ENCODE measurements at places on chromosomes 4 and X.
A peak's percentile ranks its signal among the peaks of the same experiment; 100 is the strongest.

GRCh38 chr4:184648313-184649025 lies 778 bp downstream of the CASP3 start:
- DNase-seq, result no peak

DNA sequence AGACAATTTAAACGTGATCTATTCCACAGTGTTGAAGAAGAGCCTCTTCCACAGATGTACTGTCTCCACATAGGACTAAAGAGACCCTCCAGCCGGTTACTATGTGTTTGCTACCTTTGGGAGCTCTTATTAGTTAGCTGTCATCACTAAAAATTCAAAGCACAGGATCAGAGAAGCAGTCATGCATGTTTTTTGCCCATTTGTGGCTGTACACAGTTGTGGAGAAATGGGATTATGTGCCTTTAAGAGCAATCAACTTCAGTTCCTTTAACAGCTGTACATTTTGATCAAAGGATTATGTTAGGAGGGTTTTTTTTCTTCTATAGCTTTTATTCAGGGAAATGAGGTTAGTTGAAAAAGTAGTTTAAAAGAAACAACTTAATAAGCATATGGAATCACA lies 149.0 kb upstream of the SPOCK3 start:
- DNase-seq, result no peak

- peak; percentile 48 for DNase-seq
Observed at GRCh38 chr4:98688411-98689290, 30.2 kb upstream of the TSPAN5 start.

DNA sequence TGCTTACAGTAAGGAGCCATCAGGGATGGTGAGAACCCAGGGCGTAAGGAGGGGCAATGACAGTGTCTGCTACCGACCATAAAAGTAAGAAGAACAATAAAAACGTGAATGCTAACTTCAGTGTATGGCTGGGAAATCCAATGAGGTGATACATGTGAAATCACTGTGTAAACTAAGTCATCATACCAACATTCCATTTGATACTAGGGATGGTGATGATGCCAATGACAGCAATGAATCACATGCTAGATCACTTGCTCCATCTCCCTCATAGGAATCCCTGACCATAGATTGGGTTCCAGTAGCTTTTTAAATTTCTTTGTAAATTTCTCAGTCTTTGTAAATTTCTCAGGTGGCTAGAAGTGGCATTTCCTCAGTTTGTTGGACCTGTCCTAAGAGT lies 146.3 kb downstream of the SMIM20 start:
- DNase-seq, result no peak

DNA sequence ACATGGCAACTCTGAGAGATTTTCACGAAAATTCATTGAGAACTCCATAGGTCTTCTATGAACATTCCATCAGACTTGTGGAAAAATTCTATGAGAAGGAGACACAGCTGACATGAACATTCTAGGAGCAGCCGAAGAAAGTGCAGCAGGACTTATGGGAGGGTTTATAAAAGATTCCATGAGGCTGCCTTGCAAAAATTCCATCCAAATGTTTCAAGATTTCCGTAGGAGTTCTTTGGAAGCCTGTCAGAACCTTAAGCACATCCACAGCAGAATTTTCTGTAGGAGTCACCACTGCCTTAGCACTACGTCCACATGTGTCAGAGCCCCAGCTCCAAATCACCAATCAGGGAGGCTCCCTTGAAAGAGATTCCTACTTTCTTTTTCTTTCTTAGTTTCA lies 67.0 kb upstream of the MSX1 start:
- no peak for DNase-seq

DNA sequence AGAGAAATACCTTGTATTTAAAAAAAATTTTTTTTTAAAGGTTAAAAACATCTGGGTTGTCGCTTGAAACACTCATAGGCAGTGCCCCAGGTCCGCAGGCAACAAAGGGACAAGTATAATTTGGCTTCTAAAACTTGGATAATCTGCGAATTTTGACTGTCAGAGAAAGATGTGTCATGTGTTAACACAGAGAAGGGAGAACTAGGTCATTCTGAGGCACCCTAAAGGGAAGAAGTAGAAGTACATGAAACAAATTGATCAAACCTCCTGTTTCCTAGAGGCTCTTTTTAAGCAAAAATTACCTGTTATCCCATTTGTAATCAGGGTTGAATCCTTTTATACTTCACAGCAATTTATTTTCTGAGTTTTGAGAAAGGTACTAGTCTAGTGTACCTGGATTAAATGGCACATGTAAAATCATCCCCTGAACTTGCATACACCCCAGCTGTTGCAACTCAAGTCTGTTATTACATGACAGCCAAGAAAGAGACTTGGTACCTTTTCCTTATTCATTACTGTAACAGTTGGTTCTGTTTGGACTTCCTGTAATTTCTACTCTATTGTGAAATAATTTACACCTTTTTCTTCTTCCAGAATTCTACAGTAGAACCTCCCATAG lies 1.7 kb downstream of the SRD5A3 start:
- no peak for DNase-seq

DNA sequence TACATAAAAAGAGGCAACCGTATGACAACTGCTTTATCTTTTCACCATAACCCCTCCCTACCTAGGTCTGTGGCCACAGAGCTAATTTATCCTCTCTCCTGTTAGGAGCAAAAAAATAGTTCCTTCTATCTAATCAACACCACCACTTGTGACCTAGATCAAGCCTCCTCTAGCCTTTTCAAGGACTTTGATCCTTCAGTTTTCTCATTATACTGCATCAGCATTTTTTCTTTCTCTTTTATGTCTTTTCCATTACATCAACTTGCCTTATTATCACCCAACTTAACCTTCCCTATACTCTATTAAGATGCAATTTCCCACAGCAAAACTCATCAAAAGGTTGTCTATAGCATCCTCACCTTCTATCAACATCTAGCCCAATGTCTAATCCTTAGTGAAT lies 211.0 kb downstream of the ANKRD50 start:
- DNase-seq, result no peak

DNA sequence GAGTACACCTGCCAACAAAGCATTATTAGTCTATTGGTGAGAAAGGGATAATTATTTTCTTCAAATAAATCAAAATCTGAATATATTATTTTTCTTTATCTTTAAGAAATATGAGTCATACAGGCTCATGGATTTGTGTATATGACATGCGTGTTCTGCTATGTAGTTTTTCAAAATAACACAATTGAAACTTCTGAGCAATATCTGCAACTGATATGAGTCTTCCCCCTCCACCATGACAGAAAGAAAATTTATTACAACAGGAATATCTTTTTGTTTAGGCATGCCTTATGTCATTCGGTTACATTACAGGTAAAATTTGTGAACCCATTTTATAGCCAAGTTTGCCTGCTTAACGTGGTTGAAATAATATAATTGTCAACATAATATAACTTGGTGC lies 32.0 kb downstream of the TMPRSS11A start:
- DNase-seq, result no peak

GRCh38 chrX:47196098-47196497 lies 2.5 kb downstream of the UBA1 start:
- DNase-seq, result no peak

DNA sequence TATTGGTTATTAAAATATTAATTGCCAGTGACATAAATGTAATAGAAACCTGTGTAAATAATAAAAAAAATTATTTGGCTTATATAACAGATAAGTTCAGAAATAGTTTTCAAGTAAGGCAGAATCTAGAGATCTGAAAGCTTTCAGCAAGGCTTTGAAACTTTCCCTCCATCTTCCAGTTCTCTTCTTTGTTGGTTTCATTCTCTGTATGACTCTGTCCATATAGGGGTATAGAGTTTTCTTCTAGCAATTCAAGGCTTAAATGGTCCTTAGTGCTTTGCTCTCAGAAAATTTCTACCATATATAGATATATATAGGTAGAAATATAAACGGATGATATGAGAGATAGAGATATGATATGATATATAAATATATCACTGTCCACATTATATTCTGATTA lies 160.5 kb upstream of the GABRA2 start:
- DNase-seq, result no peak

GRCh38 chr4:160353548-160353947 lies 1250.7 kb downstream of the RAPGEF2 start:
- no peak for DNase-seq

- DNase-seq, result no peak
Observed at GRCh38 chr4:8819473-8820177, 52.0 kb downstream of the HMX1 start.

GRCh38 chr4:15488136-15488535 lies 18.5 kb downstream of the CC2D2A start:
- DNase-seq, result no peak

DNA sequence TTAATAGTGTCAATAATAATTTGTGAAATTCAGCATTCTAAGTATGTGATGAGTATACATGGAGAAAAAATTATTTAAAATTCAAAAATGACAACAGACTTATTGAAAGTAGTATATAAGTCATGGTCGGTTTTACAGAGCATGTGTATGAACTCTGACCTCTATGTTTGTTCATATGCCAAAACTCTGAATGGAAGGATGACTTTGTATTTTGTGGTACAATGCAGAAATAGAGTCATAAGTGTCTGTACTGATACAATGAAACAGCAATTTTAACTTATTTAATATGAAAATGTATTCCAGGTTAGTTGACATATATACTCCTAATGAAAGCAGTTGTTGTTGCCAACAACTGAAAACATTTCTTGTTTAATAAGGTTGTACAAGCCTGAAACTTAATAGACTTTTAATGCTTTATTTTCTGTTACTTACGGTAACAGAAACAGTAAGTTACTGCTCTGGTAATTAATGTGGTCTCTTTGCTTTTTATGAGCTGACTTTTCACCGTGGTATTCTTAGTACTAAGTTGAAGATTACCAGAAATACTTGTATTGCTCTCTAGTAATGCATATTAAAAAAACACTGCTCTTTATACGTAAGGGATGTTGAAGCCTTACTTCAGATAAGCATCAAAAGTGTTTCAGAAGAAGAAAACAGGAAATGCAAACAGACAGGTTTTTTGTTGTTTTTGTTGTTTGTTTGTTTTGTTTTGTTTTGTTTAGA lies 1.9 kb downstream of the UBE2K start:
- DNase-seq, result no peak

- DNase-seq, result no peak
Observed at GRCh38 chr4:96983830-96984229, 1143.9 kb downstream of the PDHA2 start.

- peak; percentile 90 for DNase-seq
Observed at GRCh38 chrX:45479835-45480422, 279.3 kb upstream of the DIPK2B start.

- DNase-seq, result no peak
Observed at GRCh38 chr4:19514276-19515070, 737.2 kb upstream of the SLIT2 start.

- DNase-seq, result no peak
Observed at GRCh38 chrX:22406201-22406737, 133.6 kb downstream of the CBLL2 start.

DNA sequence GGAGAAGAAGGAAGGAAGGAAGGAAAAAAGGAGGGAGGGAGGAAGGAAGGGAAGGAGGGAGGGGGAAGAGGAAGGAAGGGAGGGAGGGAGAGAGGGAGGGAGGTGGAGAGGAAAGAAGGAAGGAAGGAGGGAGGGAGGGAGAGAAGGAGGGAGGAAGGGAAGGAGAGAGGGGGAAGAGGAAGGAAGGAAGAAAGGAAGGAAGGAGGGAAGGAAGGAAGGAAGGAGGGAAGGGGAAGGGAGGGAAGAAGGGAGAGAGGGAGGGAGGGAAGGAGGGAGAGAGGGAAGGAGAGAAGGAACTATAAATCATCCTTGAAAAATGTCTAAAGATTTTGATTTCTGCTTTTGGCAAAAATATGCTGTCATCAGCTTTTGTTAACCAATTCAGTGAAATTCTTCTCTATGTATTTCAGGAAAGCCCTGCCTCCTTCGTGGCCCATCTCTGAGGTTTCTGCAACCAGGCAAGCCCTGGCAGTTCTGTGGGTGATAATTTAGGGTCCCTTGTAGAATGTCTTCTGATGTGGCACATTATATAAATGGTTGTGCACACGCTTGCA lies 7.1 kb upstream of the HOPX start:
- DNase-seq, result no peak

DNA sequence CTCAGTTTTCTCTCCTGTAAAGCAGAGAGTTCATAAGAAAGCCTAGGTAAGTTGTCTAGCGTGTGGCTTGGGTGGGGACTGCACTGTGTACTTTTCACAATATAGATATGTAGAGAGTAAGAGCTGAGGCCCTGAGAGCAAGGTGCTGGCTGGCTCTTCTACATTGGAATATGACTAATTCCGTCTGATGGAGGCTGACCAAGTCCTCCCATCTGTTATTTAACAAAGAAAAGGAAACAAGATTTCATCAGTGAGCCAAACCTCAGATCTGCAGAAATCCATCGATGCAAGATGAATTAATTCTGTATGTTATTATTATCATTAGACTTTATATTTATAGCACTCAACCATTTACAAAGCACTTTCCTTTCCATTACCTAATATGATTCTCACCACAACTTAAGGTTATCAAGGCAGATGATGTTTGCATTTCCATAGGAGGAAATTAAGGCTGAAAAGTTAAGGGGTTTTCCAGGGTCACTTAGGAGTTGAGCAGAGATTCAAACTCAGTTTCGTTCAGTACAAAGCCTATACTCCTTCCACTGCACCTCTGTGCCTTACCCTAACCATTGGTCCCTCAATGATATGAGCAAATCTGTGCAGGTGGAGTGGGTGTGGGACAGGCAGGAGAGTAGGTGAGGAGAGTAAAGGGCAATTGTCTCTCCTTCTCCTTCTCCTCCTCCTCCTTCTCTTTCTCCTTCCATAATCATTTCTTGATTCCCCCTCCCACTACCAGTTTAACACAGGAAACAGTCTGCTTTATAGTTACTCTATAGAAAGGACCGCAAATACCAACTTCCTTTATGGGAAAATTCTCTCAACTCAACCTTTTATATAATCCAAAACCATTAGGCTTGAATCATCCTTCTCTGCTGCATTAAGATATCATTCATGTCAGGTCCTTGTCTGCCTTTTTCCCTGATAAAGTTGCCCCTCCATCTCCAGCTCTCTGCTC lies 27.6 kb upstream of the SRD5A3 start:
- no peak for DNase-seq

GRCh38 chrX:147899379-147900114 lies 12.2 kb upstream of the FMR1 start:
- DNase-seq, result no peak

- DNase-seq, result no peak
Observed at GRCh38 chr4:71498625-71499024, 159.8 kb downstream of the SLC4A4 start.

- no peak for DNase-seq
Observed at GRCh38 chrX:66022632-66023384, 17.1 kb downstream of the VSIG4 start.

DNA sequence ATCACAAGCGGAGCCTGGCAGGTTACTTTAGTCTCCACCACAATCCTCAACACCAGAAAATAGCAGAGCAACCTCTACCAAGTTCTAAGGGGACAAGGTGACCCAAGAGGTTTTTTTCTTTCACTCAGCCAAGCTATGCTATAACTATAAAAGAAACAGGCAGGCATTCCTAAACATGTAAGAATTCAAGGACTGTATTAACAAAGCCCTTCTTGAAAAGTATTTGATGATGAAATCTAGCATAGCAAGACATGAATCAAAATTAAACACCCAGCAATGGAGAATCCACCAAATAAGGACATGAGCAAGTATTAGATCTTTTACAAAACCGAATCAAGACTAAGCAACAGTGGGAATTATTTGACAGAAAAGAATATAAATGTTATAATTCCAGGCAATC lies 25.7 kb upstream of the C1QTNF7 start:
- DNase-seq, result no peak

- no peak for DNase-seq
Observed at GRCh38 chrX:64456828-64457227, 61.6 kb upstream of the MTMR8 start.

- no peak for DNase-seq
Observed at GRCh38 chrX:152170621-152171020, 32.2 kb upstream of the MAGEA10 start.

- DNase-seq, result no peak
Observed at GRCh38 chrX:121921258-121921657, 873.8 kb downstream of the GLUD2 start.
